ENCODE measurements at places on chromosomes 1 and 21. TPM values are rescaled to one million over a fixed set of nuclear protein-coding genes. Genes with fewer than 3 reads are reported as not detected.
A peak's percentile ranks its signal among the peaks of the same experiment; 100 is the strongest.

Gene TMEM50A
- total RNA-seq = 37.0 TPM

DNA sequence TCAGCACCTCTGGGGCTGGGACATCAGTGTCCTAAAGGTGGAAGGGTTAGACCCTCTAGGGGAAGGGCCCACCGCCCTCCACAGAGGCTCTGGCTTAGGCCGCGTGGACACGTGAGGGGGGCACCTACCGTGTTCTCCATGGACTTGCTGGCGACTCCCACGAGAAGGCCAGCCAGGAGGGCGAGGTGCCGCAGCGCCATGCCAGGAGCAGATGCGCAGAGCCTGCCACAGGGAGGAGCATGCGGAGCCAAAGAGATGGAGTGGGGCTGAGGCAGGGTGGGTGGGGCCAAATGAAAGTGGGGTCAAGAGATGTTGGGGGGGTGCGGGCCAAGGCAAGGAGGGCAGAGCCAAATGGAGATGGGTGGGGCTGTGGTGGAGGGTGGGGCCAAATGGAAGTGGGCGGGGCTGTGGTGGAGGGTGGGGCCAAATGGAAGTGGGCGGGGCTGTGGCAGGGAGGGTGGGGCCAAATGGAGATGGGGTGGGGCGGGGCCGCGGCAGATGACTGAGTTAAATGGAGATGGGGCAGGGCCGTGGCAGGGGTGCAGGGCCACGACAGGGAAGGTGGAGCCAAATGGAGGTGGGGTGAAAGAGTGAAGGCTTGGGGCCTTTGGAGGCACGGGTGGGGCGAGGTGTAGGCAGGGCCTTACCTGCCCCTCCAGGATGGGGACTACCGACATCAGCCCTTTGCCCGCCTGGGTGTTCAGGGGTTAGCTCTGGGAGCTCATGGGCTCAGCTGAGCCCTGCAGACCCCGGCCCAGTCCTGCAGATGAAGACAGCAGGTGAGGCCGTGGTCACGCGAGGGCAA is 17.4 kb upstream of the RNF223 start:
- no peak overlapping the region for H3K27ac ChIP-seq
- no peaks in the 10 kb centered on the region for H3K36me3 ChIP-seq
- no peak overlapping the region for H3K4me3 ChIP-seq
- H3K4me1 ChIP-seq = no peaks in the 10 kb centered on the region

Gene CFHR2
- not detected for total RNA-seq

DNA sequence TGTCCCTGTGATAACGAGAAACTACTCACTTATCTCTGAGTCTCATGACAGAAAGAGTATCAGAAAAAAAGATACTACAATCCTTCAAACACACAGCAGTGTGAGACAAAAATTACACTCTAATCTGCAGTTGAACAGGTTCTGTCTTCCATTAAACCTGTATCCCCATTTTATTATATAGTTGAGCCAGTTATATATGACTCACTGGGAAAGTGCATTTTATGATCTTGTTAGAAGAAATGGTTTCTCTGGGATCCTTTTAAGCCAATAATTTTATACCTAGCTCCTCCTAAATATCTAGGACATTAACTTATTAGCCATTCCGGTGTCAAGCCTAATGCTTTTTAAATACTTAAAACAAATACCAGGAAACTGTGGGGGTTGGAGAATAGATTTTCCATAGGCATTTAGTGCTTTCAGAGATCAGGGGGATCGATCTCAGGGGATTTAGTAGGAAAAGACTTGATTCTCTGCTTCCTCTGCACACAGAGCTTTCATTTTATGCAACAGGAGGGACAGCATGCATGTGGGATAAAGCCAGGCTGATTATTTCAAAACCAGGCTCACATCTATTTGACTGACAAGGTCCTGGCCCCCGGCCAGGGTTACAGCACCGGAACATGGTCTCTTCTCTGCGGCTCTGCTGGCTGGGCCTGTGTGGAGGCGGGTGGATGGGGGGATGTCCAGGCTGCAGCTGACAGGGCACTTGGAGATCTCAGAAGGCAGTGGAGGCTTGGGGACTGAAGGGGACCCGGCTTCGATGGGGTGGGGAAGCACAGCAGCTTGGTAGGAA is 310.6 kb downstream of the DISC1 start:
- H3K27me3 ChIP-seq = peaks cover 3% of the 10 kb centered on the region
- H3K27ac ChIP-seq = no peak overlapping the region
- no peak overlapping the region for H3K4me3 ChIP-seq
- H3K36me3 ChIP-seq = no peaks in the 10 kb centered on the region
- peak; percentile 85 for DNase-seq

DNA sequence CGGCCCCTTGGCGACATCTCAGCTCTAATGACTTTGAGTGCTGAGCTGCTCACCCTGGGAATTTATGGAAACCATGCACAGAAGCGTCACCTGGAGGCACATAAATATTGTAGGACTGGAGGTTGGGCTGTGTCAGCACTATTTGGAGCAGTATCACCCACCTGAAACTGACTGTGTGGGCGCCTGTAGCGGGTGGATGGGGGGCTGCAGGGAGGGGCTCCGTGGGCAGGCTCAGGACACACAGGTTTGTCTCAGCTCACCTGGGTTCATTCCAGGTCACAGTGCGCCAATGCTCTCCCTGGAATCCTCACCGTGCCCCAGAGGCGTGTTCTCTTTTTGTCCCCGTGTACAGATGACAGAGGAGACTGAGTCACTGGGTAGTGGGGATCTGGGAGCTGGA is 74.8 kb upstream of the ACTL8 start:
- DNase-seq = no peak
- H3K27ac ChIP-seq = no peak overlapping the region
- H3K36me3 ChIP-seq = no peaks in the 10 kb centered on the region
- no peaks in the 10 kb centered on the region for H3K4me1 ChIP-seq
- no peaks in the 10 kb centered on the region for H3K27me3 ChIP-seq

- H3K4me3 ChIP-seq = no peak overlapping the region
- H3K4me1 ChIP-seq = no peaks in the 10 kb centered on the region
- no peaks in the 10 kb centered on the region for H3K27me3 ChIP-seq
- H3K27ac ChIP-seq = no peak overlapping the region
Measured at GRCh38 chr1:220281159-220281574, 8.9 kb upstream of the RAB3GAP2 start.

DNA sequence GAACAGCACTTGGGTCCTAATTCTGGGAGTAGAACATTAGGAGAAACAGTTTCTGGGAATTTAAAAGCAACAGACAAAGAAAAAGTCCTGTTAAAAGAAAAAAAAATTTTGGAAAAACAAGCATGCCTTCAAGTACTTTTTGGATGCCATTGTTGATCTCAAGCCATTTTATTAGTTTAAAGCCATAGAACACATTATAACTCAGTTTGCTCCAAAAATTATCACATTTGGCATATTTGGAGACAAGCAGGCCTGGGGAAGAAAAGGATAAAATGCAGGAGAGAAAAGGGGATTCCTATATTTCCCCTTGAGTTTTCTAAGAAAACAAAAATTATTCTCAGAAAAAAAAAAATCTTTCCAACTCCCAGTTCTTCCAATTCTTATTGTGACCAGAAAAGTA is 146.8 kb downstream of the TENT5C start:
- no peaks in the 10 kb centered on the region for H3K4me1 ChIP-seq
- DNase-seq = no peak
- H3K27ac ChIP-seq = no peak overlapping the region
- no peaks in the 10 kb centered on the region for H3K36me3 ChIP-seq
- H3K4me3 ChIP-seq = no peak overlapping the region

DNA sequence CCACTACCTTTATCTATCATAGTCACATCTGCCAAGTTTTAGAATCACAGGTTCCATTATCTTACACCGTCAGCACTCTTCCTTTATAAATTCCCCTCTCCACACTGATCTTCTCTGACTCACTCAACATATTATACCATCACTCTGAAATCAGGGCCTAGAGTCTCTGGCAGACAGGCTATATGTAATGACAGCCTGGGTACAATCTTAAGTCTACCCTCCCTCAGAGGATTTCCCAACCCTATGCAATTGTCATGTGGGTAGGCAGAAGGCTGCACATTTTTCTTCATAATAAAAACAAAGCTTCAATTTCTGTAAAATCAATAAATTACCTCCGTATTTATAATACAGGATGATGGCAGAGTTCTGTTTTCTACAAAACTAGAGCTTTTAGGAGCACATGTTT is 138.0 kb downstream of the RERE start:
- no peaks in the 10 kb centered on the region for H3K36me3 ChIP-seq
- no peak overlapping the region for H3K4me3 ChIP-seq
- H3K4me1 ChIP-seq = peaks cover 28% of the 10 kb centered on the region
- no peak for DNase-seq

- H3K27me3 ChIP-seq = no peaks in the 10 kb centered on the region
- no peak overlapping the region for H3K27ac ChIP-seq
- H3K4me3 ChIP-seq = no peak overlapping the region
- peaks cover 28% of the 10 kb centered on the region for H3K4me1 ChIP-seq
Measured at GRCh38 chr1:207315435-207315834, 6.0 kb upstream of the CD55 start.

Gene KIAA0319L
- total RNA-seq = 46.9 TPM

DNA sequence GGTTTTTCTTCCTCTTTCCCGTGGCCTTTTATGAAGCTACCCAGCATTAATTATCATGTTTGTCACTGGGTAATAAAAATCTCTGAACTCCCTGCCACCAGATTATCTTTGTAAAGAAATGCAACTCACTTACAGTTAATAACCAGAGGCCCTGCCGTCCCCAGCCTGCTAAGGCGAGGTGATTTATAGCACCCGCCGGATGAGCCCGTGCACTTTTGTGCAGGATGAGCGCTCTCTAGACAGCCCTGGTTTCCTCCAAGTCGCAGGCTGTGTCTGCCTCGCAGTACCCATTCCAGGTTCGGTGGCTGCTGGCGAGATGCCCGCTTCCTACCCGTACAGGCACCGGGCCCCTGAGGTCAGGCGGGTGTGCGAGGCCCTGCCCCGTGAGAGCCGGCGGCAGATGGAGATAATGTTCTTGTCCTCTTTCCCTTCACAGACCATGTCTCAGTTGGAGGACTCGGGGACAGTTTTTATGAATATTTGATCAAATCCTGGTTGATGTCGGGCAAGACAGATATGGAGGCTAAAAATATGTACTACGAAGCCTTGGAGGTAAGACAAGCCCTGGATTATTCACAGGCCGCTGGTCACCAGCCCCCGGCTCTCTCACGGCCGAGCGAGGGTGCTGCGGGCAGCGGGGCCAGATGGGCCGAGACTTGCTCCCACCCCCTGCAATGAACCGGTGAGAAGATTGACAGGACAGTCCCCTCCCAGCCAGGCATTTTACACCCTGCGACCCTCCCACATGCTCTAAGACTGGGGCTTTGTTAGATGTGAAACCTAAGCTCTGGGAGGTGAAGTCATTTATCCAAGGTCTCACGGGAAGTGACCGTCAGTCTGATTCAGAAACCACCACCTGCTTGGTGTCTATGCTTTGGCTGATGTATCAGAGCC is 28.5 kb upstream of the SELENON start:
- peaks cover 23% of the 10 kb centered on the region for H3K4me1 ChIP-seq
- H3K4me3 ChIP-seq = no peak overlapping the region
- no peaks in the 10 kb centered on the region for H3K36me3 ChIP-seq
- peak; percentile 51 for DNase-seq
- H3K27ac ChIP-seq = peak overlapping the region; percentile 64

Gene KCNA2
- 0.88 TPM for total RNA-seq

Measured in psoas muscle (tissue), 8 donors.